ENCODE measurements at places on chromosomes 5 and 9.

- no peak for DNase-seq
Observed at GRCh38 chr5:1449081-1449630, 3.9 kb upstream of the SLC6A3 start.

DNA sequence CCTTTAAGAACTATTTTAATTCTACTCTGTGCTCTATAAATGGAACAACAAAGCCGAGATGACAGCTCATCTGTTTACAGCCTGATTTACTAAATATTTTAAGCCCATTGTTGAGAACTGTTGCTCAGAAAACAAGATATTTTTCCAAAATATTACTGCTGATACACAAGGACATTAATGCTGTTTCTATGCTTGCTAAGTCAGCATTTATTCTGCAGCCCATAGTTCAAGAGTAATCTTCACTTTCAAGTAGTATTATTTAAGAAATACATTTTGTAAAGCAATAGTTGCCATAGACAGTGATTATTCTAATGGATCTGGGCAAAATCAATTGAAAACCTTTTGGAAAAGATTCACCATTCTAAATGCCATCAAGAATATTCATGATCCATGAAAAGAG is 208.3 kb downstream of the CDH12 start:
- no peak for DNase-seq

DNA sequence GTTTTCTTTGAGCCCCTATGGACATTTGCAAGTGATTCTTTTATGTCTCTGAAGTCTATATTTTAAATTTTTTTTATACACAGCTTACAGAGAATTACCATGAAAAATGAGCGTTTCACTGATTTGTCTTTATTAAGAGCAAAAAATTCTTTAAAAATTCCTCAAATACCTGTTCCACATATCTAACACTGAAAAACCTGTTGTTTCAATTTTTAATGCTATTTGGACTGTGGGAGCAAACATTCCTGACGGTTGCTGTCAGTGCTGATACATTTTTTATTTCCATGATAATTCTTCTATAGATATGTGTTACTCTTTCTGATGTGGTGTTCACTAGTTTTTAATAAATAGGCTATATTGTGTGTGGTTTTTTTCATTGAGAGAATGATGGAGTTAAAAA is 199.8 kb downstream of the GDNF start:
- DNase-seq, result no peak

- no peak for DNase-seq
Observed at GRCh38 chr5:178240341-178240741, 7.7 kb upstream of the PHYKPL start.

GRCh38 chr5:146466521-146467349 is 19.6 kb downstream of the TCERG1 start:
- no peak for DNase-seq

DNA sequence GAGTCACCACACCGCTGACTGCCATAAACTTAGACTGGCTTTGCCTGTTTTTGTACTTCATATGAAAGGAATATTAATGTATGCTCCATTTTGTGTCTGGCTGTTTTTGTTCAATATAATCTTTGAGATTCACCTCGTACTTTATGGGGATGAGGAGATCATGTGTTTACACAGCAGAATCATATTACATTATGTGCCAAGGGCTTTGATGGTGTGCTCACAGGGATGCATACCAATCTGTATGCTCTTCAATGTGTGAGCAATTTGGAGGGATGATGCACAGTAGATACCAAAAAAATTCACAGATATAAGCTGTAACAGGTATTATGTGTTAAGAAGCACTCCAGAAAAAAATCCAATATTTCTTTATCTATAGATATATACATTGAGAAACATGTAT is 113.7 kb downstream of the GABRB2 start:
- no peak for DNase-seq

Data from CD8-positive, alpha-beta T cell (primary cell).